ENCODE measurements at places on chromosomes 2 and 18.

DNA sequence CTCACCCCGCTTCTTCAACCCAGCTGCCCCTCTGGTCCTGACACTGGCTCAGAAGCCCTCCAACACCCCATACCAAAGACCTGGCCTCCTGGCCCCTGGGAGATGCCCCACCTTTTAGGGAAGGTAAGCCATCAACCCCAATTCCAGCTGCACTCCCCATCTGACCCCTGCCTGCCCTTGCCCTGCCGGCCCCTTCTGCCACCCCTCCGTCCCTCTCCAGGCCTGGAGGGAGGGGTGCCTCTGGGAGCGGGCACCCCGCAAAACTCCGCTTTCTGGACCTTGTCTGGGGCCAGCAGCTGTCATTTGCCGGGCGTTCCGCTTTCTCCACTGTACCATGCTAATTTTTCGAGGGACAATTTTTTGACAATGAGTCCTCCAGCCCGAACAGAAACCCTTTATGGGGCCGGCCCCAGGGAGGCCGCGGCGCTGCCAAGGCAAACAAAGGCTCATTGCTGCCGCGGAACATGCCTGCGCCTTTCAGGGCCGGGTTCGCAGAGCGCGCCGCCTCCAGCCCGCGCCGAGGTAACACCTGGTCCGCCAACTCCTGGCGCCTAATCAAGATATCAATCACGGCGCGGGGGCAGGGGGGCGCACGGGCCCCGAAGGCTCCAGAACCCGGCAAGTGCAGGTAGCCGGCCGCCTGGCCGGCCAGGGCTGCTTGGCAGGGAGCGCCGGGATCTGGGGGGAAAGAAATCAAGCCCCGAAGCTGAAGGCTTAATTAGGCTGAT lies 96.0 kb downstream of the INHBB start:
- DNase-seq = no peak

DNA sequence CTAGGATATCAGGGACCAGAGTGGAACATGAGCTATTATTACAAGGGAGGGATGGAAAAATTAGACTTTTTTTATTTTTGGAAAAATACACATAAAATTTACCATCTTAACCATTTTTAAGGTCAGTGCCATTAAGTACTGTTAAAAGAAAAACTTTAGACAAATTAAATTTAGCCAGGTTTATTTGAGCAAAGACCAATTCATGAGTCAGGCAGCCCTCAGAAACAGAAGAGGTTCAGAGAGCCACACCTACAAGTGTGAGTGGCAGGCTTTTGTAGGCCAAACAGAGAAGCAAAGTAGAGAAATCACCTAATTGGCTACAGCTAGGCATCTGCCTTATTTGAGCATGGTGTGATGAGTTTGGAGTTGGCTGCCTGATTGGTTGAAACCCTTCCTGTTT lies 301.3 kb upstream of the RAB12 start:
- DNase-seq = no peak

- no peak for DNase-seq
Measured at GRCh38 chr2:179460181-179460929, 195.7 kb upstream of the SESTD1 start.

- no peak for DNase-seq
Measured at GRCh38 chr2:200584639-200585038, 1.2 kb upstream of the AOX1 start.

- DNase-seq = no peak
Measured at GRCh38 chr2:43100883-43101662, 125.3 kb downstream of the ZFP36L2 start.

- DNase-seq = peak; percentile 60
Measured at GRCh38 chr18:23812546-23813440, 123.5 kb downstream of the LAMA3 start.

All from natural killer cell (primary cell).